ENCODE measurements at places on chromosomes 4 and X. TPM values are rescaled to one million over a fixed set of nuclear protein-coding genes. Genes with fewer than 3 reads are reported as not detected.

Gene GLUD2
- 2.3 TPM for total RNA-seq

Gene SHROOM2
- total RNA-seq: 20.1 TPM

Gene MID1
- total RNA-seq: 34.6 TPM

Gene RRH
- 0.18 TPM for total RNA-seq

Gene GASK1B
- total RNA-seq: 44.5 TPM

Gene CCSER1
- total RNA-seq: 98.9 TPM

Gene STPG2
- total RNA-seq: 1.4 TPM

Gene GDPD2
- total RNA-seq: 0.58 TPM

Gene STARD8
- total RNA-seq: 32.3 TPM

Gene RASSF6
- total RNA-seq: 5.3 TPM

Gene LGI2
- total RNA-seq: 15.5 TPM

Gene TMEM154
- 3.3 TPM for total RNA-seq

Gene CYP2U1
- 6.1 TPM for total RNA-seq

Gene JCHAIN
- 5.1 TPM for total RNA-seq

Gene PRDX4
- 68.5 TPM for total RNA-seq

Gene SLC9B1
- total RNA-seq: 5.0 TPM

Gene TENM3
- 39.5 TPM for total RNA-seq

Gene GAGE12C
- total RNA-seq: not detected

Gene GAGE12H
- total RNA-seq: not detected

Gene CT45A5
- total RNA-seq: not detected

Gene MTCP1
- total RNA-seq: 6.4 TPM

Gene VCX3A
- not detected for total RNA-seq

Gene CXorf49
- not detected for total RNA-seq

Gene TRIM60
- not detected for total RNA-seq

Gene MAGEA11
- total RNA-seq: not detected

Gene ZNF157
- total RNA-seq: 0.70 TPM

Gene UGT8
- 38.4 TPM for total RNA-seq

Gene REELD1
- total RNA-seq: 0.35 TPM

Gene CITED1
- total RNA-seq: 8.6 TPM

Gene GPM6B
- total RNA-seq: 15.9 TPM

Gene DUSP21
- total RNA-seq: not detected

Gene SSX3
- not detected for total RNA-seq

Gene ERCC6L
- total RNA-seq: 1.2 TPM

Gene MSMO1
- total RNA-seq: 68.4 TPM

All from metanephros (tissue), 2 donors.